ENCODE measurements at places on chromosomes 3 and 15. TPM values are rescaled to one million over a fixed set of nuclear protein-coding genes. Genes with fewer than 3 reads are reported as not detected.

- no peak for DNase-seq
Measured at GRCh38 chr3:160125258-160125657, 100.0 kb upstream of the C3orf80 start.

GRCh38 chr3:128327606-128328031, 139.1 kb downstream of the DNAJB8 start:
- no peak for DNase-seq

Gene SLC9C1
- polyA plus RNA-seq: 0.14 TPM

Gene GPR62
- 0.34 TPM for polyA plus RNA-seq

Gene PPP2R3A
- 26.4 TPM for polyA plus RNA-seq

Gene SCAPER
- 16.3 TPM for polyA plus RNA-seq

- no peak for DNase-seq
Measured at GRCh38 chr3:142808103-142808917, 80.6 kb downstream of the PCOLCE2 start.

Gene CLDN18
- polyA plus RNA-seq: 0.84 TPM

Gene ALDH1L1
- 11.0 TPM for polyA plus RNA-seq

Gene PPARG
- polyA plus RNA-seq: 16.7 TPM

GRCh38 chr15:89323825-89324224, 10.8 kb downstream of the POLG start:
- DNase-seq: no peak

DNA sequence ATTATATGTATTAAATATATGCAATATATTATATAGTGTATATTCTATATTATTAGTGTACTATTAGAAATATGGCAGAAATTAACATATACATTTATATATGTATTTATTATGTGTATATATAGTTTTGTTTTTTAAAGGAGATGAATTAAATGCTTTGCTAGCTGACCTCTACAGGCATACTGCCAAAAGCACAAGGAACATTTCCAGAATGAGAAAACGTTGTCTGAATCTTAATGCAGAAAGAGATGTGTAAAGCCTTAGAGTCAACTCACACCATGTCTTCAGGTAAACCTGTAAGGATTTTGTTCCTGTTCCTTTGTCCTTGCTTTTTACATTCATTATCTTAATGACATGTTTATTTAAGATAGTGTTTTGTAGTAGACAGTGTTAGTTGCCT, 111.9 kb downstream of the ST8SIA2 start:
- DNase-seq: no peak

GRCh38 chr3:163644172-163644571, 1434.1 kb downstream of the SI start:
- no peak for DNase-seq

Gene LSAMP
- polyA plus RNA-seq: 1.4 TPM

DNA sequence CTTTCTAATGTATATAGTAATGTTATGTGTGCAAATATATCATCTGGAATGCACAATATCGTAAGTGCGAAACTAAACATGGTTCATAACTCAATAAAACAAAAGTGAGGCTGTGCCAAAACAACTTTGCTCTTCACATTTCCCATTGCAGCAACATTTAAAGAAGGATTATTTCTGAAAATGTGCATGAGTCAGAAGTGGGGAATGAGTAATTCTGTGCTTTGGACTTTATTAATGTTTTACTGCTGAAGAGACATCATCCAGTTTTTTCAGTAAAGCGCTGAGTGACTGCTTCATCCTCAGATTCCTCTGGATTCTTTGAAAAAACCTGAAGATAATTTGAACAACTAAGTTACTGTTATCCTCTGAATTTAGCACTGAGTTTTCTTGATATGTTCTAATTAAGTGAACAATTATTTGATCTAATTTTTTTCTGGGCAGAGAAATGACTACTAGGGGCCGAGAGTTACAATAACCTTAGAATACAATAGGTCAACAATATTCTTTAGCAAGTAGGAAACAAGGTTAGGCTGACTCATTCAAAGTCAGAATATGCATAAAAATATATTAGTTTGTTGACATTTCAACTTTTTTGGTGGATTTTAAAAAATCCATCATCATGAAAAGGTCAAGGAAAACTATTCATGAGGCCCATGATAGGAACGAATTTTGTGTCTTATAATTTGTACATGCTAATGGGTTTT, 20.0 kb upstream of the PLCL2 start:
- no peak for DNase-seq

All from right cardiac atrium (tissue), 5 donors.